WTC11 (cell line): ENCODE measurements at places on chromosomes 12 and 14.
A peak's percentile ranks its signal among the peaks of the same experiment; 100 is the strongest.

GRCh38 chr14:86915406-86915805, 1077.6 kb downstream of the GALC start:
- no peak for DNase-seq

- no peak for DNase-seq
These were observed 125.9 kb upstream of the NTF3 start for GRCh38 chr12:5305886-5306545.

GRCh38 chr12:132160016-132160415, 15.8 kb downstream of the NOC4L start:
- DNase-seq = peak; percentile 8

GRCh38 chr14:23538785-23539184, 12.8 kb downstream of the ZFHX2 start:
- DNase-seq = peak; percentile 58
